Astrocyte (in vitro differentiated cells and primary cell): ENCODE measurements at places on chromosomes 3 and 15. TPM values are rescaled to one million over a fixed set of nuclear protein-coding genes. Genes with fewer than 3 reads are reported as not detected.

MORC1 gene
- not detected in 2 replicates for total RNA-seq

UBA7 gene
- total RNA-seq, result 18.9 and 26.2 TPM in 2 replicates

DNA sequence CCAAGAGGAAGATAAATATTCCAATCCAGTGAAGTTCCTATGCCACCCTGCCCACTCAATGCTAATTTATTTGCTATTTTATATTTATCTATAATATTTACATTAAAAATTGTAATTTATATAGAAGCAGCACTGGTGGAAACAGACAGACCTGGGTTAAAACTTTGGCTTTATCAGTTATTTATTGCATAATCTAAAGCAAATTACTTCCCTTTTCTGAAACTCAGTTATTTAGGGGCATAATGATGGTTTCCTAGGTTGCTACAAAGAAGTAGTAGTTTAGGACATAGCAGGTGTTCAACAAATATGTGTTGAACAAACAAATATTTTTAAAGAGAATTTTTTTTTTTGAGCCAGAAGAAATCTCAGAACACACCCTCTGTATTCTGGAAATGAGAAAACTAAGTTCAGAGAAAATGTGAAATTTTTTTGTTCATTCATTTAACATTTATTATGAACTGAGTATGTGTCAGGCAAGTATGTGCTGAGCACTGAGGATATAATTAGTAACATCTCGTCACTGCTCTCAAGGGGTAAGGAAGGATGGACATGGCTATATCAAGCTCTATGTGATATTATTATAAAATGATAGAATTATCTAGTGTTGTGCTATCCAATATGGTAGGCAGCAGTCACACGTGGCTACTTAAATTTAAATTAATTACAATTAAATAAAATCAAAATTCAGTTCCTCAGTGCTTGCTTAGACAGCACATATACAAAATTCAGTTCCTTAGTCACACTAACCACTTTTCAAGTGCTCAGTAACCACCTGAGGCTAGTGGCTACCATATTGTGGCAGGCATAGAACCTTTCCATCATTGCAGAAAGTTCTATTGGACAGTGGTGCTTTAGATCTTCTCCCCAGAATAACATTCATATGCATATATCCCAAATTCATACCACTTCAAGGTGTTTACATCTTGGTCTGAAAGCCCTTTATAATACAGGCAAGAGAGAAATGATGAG is 7.0 kb upstream of the UBE2Q2 start:
- H3K4me1 ChIP-seq, result peaks cover 10% of the 10 kb centered on the region
- no peaks in the 10 kb centered on the region for H3K27me3 ChIP-seq
- no peaks in the 10 kb centered on the region for H3K36me3 ChIP-seq
- peak; percentile 23 for DNase-seq
- no peak overlapping the region for H3K4me3 ChIP-seq
- H3K27ac ChIP-seq, result peak overlapping the region; percentile 41

KBTBD13 gene
- not detected in 2 replicates for total RNA-seq

TLR9 gene
- 0.25 and 0.36 TPM in 2 replicates for total RNA-seq

- H3K4me1 ChIP-seq, result peaks cover 34% of the 10 kb centered on the region
- peak overlapping the region; percentile 57 for H3K27ac ChIP-seq
- peak; percentile 91 for DNase-seq
- no peaks in the 10 kb centered on the region for H3K27me3 ChIP-seq
- peaks cover 2% of the 10 kb centered on the region for H3K36me3 ChIP-seq
- H3K4me3 ChIP-seq, result no peak overlapping the region
These were observed 154.6 kb downstream of the APBA2 start for GRCh38 chr15:29040370-29040751.

FGF7 gene
- 0.26 and 0.43 TPM in 2 replicates for total RNA-seq

GRCh38 chr3:30640851-30641250 is 34.5 kb downstream of the TGFBR2 start:
- H3K4me3 ChIP-seq, result no peak overlapping the region
- peaks cover 14% of the 10 kb centered on the region for H3K36me3 ChIP-seq
- H3K27me3 ChIP-seq, result no peaks in the 10 kb centered on the region
- H3K27ac ChIP-seq, result no peak overlapping the region

GRCh38 chr15:85986741-85987140 is 92.9 kb upstream of the AGBL1 start:
- no peak overlapping the region for H3K27ac ChIP-seq
- DNase-seq, result no peak
- H3K36me3 ChIP-seq, result no peaks in the 10 kb centered on the region
- H3K4me1 ChIP-seq, result no peaks in the 10 kb centered on the region

GREM1 gene
- total RNA-seq, result 74.5 and 112 TPM in 2 replicates

PLA2G4E gene
- not detected in 2 replicates for total RNA-seq

DNA sequence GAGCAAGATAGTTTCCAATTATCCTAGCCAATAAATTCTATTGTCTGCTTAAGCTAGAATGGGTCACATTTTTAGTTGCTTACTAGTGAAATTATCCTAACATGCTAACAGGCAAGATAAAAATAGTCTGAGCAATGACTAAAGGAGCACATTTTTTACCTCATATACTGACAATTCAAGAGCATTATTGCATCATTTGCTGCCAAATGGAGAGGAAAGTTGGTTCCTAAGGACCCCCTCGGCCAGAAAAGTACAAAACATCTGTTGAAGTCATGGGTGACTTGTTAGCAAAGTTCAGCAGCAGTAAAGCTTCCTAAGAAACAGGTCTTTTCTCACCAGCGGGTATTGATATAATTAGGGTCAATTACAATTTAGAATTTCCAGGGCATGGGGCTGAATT is 1001.0 kb downstream of the FHIT start:
- peak; percentile 11 for DNase-seq
- H3K27me3 ChIP-seq, result no peaks in the 10 kb centered on the region
- no peak overlapping the region for H3K27ac ChIP-seq
- no peaks in the 10 kb centered on the region for H3K36me3 ChIP-seq

DNA sequence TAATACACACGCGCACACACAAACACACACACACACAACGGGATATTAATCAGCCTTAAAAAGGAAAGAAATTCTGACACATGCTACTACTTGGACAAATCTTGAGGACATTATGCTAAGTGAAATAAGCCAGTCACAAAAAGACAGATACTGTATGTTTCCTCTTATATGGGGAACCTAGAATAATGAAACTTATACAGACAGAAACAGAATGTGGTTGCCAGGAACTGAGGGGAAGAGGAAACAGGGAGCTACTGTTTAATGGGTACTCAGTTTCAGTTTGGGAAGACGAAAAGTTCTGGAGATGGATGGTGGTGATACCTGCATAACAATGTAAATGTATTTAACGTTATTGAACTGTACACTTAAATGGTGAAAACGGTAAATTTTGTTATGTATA is 20.2 kb downstream of the ICE2 start:
- H3K36me3 ChIP-seq, result peaks cover 8% of the 10 kb centered on the region
- no peak overlapping the region for H3K4me3 ChIP-seq
- H3K27me3 ChIP-seq, result no peaks in the 10 kb centered on the region
- H3K27ac ChIP-seq, result no peak overlapping the region
- DNase-seq, result no peak
- no peaks in the 10 kb centered on the region for H3K4me1 ChIP-seq

- H3K4me3 ChIP-seq, result no peak overlapping the region
- H3K27me3 ChIP-seq, result no peaks in the 10 kb centered on the region
- H3K36me3 ChIP-seq, result peaks cover 29% of the 10 kb centered on the region
- H3K27ac ChIP-seq, result peak overlapping the region; percentile 92
- peaks cover 17% of the 10 kb centered on the region for H3K4me1 ChIP-seq
These were observed 127.0 kb downstream of the KLHL25 start for GRCh38 chr15:85667491-85668424.

DNA sequence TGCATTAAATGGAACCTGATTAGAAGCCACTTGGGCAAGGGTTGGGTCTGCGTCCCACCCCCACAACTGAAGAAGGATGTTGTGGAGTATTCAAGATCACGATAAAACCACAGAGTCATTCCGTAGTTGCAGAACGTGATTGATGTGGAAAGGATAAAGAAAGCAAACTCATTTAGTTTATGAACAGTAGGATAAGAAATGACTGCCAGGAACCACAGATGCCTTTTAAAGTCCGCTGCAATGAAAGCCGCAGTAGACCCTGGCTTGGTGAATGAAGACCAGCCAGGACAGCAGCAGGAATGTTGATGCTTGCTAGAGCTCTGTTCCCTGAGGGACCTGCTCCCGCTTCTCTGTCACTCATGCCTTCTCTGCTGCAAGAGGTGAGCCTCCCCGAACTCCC is 111.5 kb downstream of the GABRG3 start:
- no peak overlapping the region for H3K4me3 ChIP-seq
- no peaks in the 10 kb centered on the region for H3K36me3 ChIP-seq
- no peak overlapping the region for H3K27ac ChIP-seq
- no peaks in the 10 kb centered on the region for H3K27me3 ChIP-seq
- no peaks in the 10 kb centered on the region for H3K4me1 ChIP-seq

GRCh38 chr3:112514527-112515128 is 15.4 kb upstream of the BTLA start:
- no peak overlapping the region for H3K27ac ChIP-seq
- DNase-seq, result no peak
- no peaks in the 10 kb centered on the region for H3K27me3 ChIP-seq
- H3K36me3 ChIP-seq, result no peaks in the 10 kb centered on the region
- no peaks in the 10 kb centered on the region for H3K4me1 ChIP-seq
- H3K4me3 ChIP-seq, result no peak overlapping the region

GRCh38 chr15:79849789-79850188 is 47.0 kb downstream of the MTHFS start:
- H3K4me1 ChIP-seq, result peaks cover 4% of the 10 kb centered on the region
- H3K27ac ChIP-seq, result no peak overlapping the region
- H3K4me3 ChIP-seq, result no peak overlapping the region
- H3K36me3 ChIP-seq, result no peaks in the 10 kb centered on the region

GOLGA8H gene
- 0.32 and 0.34 TPM in 2 replicates for total RNA-seq

DNA sequence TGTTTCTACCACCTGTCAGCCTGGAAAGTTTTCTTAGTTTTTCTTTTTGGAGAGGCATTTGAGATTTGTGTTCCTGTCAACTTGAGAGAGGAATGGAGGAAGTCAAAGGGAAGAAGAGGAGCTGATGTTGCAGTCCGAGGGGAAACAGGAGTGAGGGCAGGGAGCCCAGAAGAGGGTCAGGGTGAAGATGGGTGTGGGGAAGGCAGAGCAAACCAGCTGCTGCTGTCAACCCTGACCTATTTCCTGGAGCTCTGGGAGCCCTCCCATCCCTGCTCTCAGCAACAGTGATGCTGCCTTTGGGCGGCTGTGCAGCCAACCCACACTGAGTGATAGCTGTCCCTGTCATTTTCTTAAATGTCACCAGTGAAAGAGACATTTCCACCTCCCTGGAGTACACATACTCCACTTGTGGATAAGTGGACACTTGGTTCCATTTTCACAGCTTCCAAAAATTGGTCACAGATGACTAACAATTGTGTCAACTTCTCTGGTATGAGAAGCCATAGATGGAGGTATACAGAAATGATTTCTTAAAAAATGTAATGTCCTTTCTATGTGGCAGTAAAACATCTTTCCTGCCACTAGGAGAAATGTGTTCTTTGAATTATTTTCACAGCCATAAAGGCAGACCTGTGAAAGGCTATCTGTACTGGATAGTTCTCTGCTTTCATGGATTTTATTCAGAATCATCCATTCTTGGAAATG is 556.3 kb upstream of the TBL1XR1 start:
- no peaks in the 10 kb centered on the region for H3K27me3 ChIP-seq
- no peak overlapping the region for H3K4me3 ChIP-seq
- H3K36me3 ChIP-seq, result no peaks in the 10 kb centered on the region
- DNase-seq, result peak; percentile 33

CASR gene
- not detected in 2 replicates for total RNA-seq

ERC2 gene
- total RNA-seq, result 4.1 and 7.4 TPM in 2 replicates

DNA sequence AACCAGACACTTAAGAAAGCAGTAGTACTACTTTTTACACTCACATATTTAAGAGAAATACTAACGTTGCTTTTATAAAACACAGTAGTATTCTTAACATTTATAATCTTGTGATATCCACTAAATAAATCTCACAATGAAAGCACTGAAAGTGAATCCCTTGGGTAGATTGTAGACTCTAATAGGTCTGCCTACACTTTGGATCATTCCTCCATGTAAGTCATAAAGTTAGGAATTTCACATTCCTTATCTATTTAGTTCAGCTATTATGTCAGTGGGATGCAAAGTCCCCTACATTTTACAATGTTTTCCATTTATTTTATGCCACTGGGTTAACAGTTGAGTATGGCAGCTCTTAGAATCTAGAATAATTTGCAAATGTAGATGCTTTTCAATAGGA is 330.7 kb downstream of the LSAMP start:
- no peak overlapping the region for H3K27ac ChIP-seq
- no peaks in the 10 kb centered on the region for H3K36me3 ChIP-seq
- no peak overlapping the region for H3K4me3 ChIP-seq
- no peaks in the 10 kb centered on the region for H3K27me3 ChIP-seq
- no peak for DNase-seq

BTLA gene
- not detected in 2 replicates for total RNA-seq

DNA sequence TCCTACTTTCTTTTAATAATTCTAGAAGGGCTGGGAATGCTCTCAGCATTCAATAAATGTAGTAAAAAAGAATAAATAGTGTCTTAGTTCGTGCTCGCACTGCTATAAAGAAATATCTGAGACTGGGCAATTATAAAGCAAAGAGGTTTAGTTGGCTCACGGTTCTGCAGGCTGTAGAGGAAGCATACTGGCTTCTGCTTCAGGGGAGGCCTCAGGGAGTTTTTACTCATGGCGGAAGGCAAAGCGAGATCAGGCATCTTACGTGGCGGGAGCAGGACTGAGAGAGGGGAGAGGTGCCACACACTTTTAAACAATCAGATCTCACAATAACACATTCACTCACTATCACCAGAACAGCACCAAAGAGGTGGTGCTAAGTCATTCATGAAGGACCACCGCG is 103.0 kb upstream of the UBE2E2 start:
- H3K27ac ChIP-seq, result no peak overlapping the region
- no peaks in the 10 kb centered on the region for H3K4me1 ChIP-seq
- H3K27me3 ChIP-seq, result no peaks in the 10 kb centered on the region
- no peak overlapping the region for H3K4me3 ChIP-seq
- DNase-seq, result no peak

DNA sequence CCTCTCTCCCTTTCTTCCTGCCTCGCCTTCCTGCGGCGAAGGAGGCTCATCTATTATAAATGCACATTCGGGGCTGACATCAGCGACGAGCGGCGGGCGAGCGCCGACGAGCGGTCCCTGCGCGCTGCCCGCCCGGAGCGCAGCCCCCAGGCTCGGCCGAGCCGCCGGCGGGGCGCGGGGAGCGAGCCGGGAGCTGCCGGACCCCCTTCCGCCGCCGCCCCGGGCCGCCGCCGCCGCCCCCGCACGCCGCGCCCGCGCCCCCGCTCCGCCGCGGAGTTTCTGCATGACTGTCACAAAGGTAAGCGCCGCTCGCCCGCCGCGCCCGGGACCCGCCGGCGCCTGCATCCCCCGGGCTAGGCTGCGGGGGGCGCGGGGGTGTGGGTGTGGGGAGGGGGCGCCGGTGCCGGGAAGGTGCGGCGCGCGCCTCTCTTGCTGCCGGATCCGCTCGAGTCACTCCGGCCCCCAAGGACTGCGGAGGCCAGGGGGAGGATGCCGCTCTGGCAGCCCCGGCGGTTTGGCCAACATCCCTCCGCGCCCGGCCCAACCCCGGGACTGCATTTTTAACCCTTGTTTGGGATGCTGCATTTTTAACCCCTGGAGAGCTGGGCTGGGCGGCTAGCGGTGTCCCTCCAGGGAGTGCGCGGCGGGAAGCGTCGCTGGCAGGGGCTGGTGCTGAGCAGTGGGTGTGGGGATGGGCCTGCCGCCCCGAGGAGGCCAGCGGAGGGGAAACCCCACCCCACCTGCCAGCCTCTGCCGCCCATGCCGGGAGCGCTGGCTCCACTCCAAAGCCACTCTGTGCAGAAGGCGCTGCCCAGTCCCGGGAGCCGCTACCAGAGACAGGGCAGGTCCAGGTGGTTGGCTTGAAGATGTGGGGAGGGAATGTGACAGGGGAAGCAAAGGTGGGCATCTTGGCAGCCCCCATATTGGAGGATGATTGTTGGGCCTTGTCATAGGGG is at the start of gene CORO2B:
TSS of gene CORO2B (plus strand) at position 14 of the 956 bp plus-strand sequence. CDS start at position 284, 270 bp downstream.
- H3K27ac ChIP-seq, result no peak within 1 kb of the TSS
- no peaks in the 10 kb centered on the region for H3K27me3 ChIP-seq
- DNase-seq, result no peak
